HT1080 (cell line): ENCODE measurements at places on chromosomes 6 and 20.

GRCh38 chr6:51854876-51855275 is 232.5 kb downstream of the PKHD1 start:
- DNase-seq, result no peak

DNA sequence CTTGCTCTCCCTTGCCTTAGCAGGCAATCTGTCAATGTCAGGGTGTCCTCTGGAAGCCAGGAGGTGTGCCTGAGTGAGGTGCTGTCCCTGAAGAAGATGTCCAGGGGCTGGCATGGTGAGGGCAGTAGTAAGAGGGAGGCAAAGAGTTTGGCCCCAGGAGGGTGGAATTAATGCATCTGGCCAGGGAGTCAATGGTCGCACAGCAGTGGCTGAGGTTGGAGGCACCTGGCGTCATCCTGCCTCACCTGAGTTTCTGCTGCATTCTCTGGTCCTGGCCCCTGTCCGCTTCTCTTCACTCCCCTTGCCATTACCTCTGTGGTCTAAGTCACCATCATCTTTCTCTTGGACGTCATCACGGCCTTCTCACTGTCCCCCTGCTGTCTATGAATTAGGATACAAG is 206.6 kb downstream of the ZMYND8 start:
- no peak for DNase-seq

DNA sequence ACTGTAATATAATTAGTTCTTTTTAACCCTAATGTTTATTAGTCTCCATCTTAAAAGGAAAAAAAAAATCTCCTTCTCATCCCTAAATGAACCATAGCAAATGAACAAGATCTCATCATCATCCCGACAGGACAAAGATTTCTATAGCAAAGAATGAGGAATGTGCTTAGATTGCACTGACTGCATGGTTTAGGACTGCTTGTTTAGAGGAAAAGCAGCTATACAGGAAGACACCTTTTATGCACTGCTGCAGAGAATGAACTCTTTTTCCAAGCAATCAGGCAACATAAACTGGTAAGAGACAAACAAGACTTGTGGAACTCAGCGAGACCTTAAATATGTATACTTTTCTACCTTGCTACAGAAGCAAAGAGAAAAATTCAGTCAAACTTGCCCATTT is 26.8 kb downstream of the CSNK2A1 start:
- no peak for DNase-seq

- no peak for DNase-seq
Measured at GRCh38 chr6:129609635-129610034, 100.3 kb downstream of the ARHGAP18 start.

DNA sequence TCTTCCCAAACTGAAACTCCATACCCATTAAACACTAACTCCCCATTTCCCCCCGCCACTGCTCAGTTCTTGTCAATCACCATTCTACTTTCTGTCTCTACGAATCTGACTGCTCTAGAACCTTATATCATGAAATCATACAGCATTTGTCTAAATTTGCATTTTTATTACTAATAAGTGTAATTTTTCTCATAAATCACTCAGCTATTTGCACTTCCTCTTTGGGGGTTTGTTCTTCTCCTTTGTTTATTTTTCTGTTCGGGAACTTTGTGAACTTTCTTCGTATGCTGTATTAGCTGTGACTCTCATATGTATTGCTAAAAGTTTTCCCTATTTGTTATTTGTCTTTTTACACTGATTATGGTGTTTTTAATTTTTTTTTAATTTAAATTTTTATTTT is 152.2 kb downstream of the SLC16A10 start:
- no peak for DNase-seq

GRCh38 chr6:153301602-153302001 is 170.5 kb upstream of the RGS17 start:
- DNase-seq, result peak; percentile 56

DNA sequence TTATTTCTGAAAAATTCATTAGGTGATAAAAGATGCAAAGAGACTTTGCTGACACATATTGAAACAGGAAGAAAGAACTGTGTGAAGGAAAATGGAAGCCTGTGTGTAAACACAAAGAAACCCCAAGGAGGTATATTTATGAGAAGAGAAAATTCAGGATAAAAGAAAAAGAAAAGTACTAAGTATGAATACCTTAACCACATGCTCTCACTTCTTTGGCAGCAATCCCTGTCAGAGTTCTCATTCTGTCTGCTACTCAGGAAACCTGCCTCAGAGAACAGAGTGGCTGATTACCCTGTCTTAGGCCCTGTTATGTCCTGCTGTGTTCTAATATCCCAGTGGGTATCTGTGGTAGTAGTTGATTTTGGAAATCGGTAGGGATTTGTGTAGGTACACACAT is 457.9 kb downstream of the TBC1D32 start:
- DNase-seq, result no peak

DNA sequence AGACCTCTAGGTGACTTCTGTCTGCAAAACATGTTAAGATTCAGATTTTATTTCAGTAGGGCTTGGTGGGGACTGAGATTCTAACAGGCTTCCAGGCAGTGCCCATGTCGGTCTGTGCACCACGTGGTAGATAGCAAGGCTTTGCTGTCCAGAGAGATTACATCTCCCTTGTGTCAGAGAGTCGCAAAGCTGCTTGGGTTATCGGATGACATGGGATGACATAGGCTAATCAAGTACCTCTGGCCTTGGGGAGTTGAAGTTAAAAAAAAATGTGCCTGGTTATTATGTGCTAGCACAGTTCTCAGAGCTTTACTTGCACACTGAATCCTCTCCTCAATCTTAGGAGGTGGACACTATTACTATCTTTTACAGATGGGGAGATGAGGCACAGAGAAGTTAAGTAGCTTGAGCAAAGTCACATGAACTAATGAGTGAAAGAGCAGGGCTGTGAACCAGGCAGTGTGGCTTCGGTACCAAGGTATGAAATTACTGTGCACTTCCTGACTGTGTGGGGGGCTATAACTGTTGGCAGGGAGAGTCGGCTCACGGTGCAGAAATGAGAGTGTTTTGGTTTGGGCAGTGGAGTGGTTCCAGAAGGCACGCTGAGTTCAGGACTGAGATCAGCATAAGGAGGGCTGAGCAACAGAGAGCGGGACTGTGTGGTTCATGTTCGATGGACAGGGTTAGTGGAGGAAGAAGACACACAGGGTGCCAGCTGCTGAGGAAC is 41.1 kb downstream of the FARS2 start:
- DNase-seq, result no peak

DNA sequence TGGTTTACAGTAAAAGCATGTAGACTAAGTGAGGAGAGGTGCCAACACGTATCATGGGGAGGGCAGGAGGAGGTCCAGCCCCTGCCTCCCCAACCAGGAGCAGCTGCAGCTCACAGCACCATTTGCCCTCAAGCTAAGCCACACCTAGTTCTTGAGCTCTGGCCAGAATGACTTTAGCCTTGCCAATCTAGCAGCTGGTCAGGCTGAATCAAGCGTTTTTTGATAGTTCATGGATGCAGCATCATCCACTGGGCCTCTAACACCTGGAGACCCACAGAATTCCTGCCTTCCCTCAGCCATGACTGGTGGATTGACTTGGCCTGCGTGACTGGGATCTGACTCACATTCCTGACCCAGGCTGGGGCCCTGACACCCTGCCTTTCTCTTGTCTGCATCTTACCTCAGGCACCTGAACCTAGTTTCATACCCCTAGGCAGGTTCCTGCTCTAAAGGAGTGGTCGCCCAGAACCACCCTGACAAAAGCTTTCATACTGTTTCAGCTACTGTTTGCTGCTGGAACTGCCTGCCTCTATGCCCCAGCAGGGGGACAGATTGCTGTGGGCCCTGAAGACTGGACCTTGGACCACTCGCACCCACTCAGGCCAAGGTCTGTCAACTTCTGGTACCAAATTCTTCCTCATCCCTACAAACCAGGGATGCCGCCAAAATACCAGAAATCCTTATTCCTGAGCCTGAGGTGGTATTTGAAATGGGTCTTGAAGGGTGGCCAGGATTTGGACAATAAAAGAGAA is 122.3 kb downstream of the QRSL1 start:
- DNase-seq, result peak; percentile 83

- DNase-seq, result peak; percentile 15
Measured at GRCh38 chr6:126015863-126016262, 29.5 kb downstream of the TRMT11 start.

- no peak for DNase-seq
Measured at GRCh38 chr6:44342052-44342451, 398 bp upstream of the SPATS1 start.
